ENCODE measurements at places on chromosomes 3 and 15.

- DNase-seq: no peak
Observed at GRCh38 chr3:16482770-16483531, 30.5 kb downstream of the RFTN1 start.

GRCh38 chr15:61467823-61468222 is 238.7 kb upstream of the RORA start:
- no peak for DNase-seq

DNA sequence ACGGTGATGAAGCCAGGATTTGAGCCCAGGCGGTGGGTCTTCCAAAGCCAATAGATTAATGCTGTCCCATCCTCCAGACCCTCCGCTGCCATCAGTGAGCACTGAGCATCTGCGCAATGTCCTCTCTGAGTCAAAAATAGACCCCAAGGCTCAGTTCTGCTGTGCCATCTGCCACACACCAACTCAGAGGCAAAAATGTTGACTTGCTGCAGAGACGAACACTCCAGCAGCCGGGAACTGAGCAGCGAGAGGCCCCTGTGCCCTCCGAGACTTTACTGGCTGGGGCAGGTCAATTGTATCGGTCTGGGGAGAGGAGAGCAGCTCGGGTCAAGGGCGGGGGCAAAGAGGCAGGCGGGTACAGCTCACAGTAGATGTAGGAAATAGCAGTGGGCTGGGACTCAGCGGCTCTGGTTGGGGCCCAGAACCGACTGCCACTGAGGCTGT is 41.5 kb upstream of the ATP2B2 start:
- DNase-seq: no peak

- no peak for DNase-seq
Observed at GRCh38 chr3:145017959-145018358, 1046.3 kb downstream of the DIPK2A start.

GRCh38 chr15:40875991-40876730 is 2.1 kb upstream of the RHOV start:
- DNase-seq: no peak

- no peak for DNase-seq
Observed at GRCh38 chr3:142863010-142863817, 25.7 kb downstream of the PCOLCE2 start.

DNA sequence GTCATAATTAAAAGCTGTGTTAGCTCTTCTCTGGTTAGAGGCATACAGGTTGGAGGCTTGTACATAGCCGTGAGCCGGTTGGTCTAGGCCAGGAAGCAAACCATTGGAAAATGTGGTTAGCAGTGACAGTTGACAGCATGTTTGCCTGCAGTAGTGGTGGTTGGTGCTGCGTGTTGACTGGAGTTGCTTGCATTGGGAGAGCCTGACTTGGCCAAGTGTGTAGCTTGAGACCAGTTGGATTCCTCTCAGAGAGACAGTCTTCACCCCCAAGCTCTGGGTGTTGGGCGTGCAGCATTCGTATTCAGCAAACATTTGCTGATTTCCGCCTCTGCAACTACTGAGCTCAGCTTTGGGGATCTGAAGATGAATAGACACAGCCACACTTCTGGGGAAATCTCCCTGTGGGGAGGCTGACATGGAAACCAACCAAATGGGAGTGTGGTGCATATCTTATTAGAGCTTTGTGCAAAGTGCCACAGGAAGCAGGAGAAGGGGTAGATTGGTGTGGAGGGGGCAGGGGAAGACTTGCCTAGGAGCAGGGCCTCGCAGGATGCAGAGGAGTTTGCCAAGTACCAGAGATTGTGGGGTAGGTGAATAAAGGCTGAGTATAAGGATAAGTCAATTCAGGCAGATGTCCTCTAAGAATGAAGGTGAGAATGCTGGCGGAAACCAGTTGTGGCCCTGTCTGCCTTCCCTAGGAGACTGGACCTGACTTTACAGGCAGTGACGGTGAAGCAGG is 83.5 kb downstream of the IGF1R start:
- no peak for DNase-seq

DNA sequence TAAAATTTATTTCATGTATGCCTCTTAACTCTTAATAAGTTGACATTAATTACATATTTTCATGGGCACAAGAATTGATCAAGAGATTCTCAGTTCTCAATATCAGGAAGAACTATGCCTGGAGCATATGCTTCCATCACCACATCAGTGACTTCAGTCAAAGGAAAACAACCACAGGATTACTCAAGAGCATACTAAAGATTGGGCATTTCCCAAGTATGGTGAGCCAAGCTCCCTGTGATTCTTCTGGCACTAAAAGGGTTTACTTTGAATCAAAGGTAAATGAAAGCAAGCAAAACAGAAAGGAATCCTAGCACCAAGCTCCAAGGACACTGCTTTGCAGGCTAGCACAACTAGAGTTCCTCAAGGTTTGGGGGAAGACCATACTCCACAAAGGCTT is 44.6 kb downstream of the FMN1 start:
- no peak for DNase-seq

GRCh38 chr3:37973246-37974054 is 17.1 kb upstream of the VILL start:
- DNase-seq: no peak

GRCh38 chr3:128849911-128850455 is 29.4 kb upstream of the ACAD9 start:
- DNase-seq: no peak

DNA sequence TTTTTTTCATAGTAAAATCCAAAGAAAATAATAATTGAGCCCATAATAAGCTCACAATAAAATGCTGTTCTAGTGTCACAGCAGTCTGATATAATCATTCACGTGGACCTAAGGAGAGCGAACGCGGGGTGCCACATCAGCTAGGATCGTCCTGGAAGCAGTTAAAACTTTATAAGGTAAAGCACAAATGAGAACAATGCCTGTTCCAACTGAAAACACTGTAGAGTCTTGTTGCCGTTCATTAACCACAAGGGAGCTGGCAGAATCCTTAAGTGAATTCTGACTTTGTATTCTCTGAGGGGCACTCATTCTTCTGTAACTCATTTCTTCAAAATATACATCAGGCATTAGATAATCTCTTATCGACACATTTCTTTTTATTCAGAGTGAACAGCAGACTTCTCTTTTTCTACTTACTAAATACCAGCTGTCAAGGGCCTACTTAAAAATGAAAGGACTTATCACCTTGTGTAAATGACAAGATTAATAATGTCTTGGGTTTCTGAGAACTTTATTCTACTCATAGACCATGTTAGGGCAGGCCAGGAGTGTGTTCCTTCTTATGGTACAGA is 524.6 kb downstream of the MECOM start:
- no peak for DNase-seq

GRCh38 chr3:37450561-37450960 is 276.2 kb upstream of the LRRFIP2 start:
- no peak for DNase-seq

DNA sequence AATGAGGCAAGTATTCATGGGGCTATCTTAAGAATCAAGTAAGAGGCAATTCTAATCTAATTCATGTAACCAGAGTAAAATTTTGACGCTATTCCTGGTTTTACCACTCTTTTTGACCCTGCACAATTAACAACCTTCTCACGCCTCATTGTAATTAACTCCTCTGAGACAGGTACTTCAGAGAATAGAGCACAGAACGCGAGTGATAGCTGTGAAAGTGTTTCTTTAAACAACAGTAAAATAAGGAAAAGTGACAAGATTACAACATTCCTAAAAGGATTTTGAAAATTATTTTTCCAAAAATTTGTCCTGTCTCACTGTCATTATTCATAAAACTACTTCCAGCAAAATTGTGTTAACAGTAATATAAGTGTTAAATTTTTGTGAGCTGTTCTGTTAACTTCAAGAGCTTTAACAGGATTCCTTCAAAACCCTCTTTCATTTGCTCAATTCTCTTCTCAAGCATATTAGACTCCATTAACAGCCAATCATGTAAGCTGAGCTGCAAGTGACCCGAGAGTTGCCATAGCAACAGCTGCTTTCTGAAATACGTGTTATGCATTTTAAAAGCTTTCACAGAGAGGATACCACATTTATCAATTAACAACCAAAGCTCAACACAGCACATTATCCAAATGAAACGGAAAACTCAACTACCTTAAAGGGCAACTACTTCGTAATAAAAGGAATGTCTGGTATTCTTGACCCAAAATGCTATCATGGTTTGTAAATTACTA is 93.1 kb downstream of the STAG1 start:
- no peak for DNase-seq

GRCh38 chr3:78917536-78917935 is 850.3 kb downstream of the ROBO1 start:
- no peak for DNase-seq

- no peak for DNase-seq
Observed at GRCh38 chr3:43755516-43756200, 64.9 kb downstream of the ABHD5 start.

DNA sequence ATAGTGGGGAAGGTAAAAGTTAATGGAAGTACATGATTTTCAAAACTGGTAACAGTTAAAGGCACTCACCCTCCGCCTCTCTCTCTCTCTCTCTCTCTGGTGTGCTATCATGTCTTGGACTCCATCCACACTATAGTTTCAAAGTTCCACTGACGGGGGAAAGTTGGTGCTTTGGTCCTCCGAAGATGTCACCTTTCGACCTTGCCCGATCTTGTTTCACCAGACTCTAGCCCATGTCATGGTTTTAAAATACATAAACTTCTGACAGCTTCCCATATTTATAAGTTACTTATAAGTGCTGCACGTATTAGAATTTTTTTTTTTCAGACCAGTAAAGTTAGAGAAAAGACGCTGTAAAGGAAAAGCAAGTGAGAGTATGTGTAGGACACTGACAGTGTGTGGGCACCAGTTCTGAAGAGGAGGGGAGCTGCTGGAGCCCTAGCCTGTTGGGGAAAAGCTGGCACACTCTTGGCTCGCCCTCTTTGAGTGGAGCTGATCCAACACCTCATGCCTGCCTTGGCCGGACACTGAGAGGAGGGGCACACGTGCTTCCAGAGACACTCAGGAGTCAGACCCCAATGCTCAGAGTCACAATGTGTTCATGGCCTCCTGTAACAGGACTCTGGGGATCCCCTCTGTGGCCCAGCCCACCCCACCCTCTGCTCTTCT is 200.5 kb upstream of the TPM1 start:
- no peak for DNase-seq

DNA sequence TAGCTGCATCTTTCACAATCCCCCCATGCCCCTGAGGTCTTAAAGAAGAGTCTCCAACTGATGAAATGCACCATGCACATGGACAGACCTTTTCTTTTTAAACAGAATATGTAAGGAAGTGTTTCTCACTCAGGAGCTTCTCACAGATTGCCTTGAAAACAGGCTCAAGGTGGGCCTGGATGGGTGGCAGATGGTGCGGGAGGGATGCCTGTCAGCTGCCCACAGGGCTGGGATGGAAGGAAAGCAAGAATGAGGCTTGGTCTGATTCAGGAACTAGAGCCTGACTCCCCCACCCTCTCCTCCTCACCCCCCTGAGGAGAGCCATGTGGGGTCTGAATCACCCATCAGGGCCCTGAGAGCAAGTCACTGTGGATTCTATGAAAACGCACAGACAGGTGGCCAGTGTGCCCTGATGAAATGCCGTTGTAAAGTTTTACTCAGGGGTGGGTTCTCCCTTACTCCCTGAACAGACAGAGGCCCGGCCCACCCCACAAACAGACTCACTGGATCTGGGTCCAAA is 67.2 kb downstream of the UMPS start:
- no peak for DNase-seq

GRCh38 chr3:33718595-33718907 is 497 bp upstream of the CLASP2 start:
- no peak for DNase-seq

DNA sequence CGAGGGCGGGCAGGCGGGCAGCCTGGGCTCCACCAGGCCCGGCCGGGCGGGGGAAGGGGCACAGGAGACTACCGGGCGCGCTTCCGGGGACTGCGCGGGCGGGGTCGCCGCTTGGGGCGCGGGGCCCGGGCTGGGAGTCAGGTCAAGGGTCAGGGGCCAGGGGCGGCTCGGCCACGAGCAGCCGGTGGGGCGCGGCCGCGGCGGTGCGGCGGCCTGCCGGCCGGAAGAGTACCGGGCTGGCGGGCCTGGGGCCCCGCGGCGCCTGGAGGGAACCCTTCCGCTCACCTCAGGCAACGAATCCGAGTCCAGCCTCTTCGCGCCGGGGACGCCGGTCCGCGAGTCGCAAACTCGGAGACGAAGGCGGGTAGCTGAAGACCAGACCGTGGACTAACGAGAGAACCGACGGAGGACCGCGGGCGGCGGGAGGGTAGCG is 225 bp downstream of the RHOA start:
- DNase-seq: peak; percentile 53

Measured in activated CD4-positive, CD25-positive, alpha-beta regulatory T cell (primary cell).